NCI-H774 (cell line): ENCODE measurements at places on chromosomes 4 and X.

DNA sequence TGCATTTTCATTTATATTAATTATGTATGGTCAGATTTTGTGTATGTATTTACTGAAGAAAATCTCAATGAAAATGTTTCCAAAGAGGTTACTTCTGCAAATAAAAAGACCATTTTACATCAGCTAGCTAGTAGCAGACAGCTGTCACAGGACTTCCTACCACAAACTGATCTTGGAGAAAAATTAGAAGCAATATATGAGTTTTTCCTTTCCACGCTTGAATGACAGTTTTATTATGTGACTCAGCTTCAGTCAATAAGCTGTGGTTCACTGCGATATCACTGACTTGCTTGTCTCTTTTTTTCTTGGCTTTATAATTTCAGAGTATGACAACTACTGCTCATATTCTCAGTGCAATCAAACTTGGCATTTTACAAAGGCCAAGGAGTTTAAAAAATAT lies 787.4 kb upstream of the GALNTL6 start:
- DNase-seq = no peak

- DNase-seq = no peak
Observed at GRCh38 chr4:15714646-15715435, 12.0 kb downstream of the BST1 start.

DNA sequence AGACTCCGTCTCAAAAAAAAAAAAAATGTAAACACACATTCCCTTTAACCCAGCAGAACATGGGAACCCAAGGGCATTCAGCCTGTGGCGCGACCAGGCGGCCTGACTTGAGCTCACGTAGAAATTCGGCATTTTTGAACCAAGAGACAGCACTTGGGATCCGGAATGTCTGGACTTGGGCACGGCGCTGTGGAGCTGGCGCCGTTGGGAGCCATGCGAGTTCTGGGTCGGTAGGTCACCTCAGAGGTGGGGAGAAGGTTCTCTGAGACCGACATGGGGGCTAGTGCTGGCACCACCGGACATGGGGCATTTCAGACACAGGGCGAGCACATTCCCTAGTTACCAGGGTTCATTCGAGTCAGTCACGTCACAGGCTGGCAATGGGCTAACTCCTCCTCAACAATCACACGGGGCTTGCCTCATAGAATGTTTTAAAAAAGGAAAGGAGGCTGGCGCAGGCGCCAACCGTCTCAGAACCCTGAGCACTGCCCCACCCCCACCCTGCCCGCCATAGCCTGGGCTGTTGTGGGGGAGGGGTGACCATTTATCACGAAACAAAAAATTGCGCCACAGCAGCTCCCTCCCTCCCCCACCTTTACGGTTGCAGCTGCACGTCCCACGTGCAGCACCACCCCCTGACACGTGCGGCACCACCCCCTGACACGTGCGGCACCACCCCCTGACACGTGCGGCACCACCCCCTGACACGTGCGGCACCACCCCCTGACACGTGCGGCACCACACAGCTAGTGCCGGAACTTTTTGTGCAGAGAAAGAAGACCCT lies at the start of gene TEX28:
TSS of gene TEX28 (minus strand) at position 334 of the 784 bp plus-strand sequence. CDS start 3,007 bp downstream, outside the sequence.
- no peak for DNase-seq

DNA sequence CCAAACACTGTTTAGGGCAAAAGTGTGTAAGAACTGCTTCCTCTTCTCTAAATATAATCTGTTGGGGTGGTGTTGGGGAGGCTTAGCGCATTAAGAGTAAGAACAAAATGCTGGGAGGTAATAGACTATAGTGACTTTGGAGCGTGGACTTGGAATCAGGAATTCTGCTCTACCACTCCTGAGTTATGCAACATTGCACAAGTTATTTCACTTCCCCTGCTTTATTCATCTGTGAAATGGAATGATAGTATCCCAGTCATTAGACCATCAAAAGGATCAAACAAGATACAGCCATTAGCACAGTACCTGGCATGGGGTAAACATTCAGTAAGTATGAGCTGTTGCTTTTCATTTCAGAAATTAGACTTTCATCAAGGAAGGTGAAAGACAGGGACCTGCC lies 58.7 kb downstream of the IGFBP7 start:
- DNase-seq = no peak

DNA sequence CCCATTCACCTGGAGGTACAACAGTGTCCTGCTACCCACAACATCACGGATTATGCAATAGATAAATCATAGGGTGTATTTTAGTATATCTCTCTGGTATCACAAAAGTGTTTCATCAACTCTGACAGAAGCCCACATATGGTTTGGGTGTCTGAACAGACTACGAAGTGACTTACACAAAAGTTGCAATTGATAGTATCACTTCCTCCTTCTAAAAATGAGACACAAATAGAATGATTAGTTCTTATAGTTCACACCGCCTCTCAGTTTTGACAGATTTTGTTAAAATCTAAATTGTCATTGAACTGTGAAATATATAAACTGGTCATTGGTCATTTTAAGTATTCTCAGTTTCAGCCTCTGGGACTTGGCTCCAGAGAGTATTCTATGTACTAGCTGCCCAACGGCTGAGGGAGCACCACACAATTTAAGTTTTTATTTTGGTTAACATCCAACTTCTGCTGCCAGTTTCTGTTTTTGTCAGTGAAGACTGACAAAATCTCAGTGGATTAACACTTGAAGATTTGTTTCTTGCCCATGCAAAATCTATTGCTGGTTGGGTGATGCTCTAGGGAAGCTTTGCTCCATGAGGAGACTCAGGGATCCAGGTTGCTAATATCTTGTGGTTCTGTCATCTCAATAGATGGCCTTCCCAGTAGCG lies 113.8 kb upstream of the PUDP start:
- DNase-seq = no peak

- no peak for DNase-seq
Observed at GRCh38 chrX:41198410-41198809, 113.2 kb downstream of the USP9X start.

GRCh38 chrX:122046815-122047214 lies 999.4 kb downstream of the GLUD2 start:
- no peak for DNase-seq

DNA sequence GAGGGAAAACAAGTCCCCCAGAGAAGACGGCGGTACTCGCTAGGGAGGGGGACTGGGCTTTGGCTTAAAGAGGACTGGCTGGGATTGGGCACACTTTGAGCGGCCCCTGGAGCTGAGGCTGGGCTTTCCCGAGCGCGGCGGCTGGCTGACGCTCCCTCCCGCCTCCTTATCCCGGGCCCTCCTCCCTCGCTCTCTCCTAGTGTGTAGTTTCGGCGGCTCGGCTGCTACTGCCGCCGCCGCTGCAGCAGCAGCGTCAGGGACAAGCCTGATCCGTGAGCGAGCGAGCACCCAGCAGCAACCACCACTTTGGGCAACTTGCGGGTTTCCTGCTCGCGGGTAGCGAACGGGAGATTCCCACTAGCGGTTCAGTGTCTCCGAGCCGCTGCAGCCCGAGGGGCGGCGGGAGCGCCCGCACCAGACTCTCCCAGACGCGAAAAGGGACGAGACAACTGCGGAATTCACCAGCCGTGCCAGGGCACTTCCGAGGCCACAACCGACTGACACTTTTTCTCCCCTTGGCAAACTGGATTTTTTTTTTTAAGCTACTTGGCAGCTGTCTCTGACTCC lies 632 bp upstream of the PCDH7 start:
- DNase-seq = peak; percentile 36

DNA sequence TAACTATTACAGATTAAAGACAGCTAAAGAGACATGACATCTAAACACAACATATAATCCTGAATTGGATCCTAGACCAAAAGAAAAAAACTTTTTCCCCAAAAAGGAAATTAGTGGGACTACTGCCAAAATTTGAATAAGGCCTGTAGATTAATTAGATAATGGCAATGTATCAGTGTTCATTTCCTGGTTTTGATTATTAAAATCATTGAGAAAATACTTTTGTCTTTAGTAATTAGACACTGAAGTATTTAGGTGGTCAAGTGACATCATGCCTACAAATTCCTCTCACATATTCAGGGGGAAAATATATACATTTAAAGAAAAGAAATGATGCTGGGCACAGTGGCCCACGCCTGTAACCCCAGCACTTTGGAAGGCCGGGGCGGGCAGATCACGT lies 10.4 kb upstream of the USO1 start:
- DNase-seq = no peak

DNA sequence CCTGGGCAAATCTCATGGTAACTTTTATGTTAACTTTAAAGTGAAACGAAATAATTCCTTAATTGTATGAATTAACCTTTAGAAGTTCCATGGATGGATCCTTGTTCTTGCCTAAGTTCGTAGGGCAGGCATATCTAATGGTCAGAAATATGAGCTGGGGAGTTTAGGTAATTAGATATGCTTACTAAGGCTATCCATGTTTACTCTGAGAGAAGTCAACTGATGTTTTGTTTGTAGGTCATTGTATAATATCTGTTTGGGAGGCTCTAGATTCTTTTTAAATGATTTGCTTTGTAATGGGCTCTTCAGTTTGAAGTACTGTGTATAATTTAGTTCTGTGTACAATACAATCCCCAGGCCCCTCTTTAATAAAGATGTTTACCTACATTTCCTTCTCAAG lies 117.0 kb downstream of the DCK start:
- peak; percentile 31 for DNase-seq

GRCh38 chr4:25233737-25234389 lies at the start of gene PI4K2B:
PI4K2B (plus strand) TSS chr4:25234033; CDS start chr4:25234164, 131 bp downstream.
- peak; percentile 93 for DNase-seq

- DNase-seq = no peak
Observed at GRCh38 chr4:80412322-80412721, 76.8 kb downstream of the CFAP299 start.

DNA sequence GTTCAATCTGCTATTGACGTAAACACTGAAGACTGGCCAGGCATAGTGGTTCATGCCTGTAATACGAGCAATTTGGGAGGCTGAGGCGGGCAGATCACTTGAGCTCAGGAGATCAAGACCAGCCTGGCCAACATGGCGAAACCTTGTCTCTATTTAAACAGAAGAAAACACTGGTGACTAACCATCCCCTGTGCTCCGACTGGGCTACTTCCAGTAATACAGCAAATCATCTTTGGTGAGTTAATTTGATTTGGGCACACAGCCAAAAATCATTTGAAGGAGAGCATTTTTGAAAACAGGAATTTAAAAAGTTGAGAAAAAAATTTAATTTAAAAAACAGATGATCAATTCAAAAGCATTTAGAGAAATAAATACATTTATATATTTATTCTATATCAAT lies 52.0 kb downstream of the SEC24D start:
- DNase-seq = no peak

DNA sequence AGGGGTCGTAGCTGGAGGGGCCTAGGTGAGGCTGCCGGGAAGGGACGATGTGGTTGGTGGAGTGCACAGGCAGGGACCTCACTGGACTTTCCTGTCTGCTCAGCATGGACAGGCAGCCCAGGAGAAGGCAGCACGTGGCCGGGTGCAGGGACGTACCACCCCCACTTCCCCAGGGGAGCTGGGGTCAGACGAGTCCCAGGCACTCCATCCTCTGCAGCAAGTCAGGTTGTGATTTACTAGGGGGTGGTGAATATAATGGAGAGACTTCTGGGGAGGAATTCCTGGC lies 1.5 kb upstream of the CTBP1 start:
- no peak for DNase-seq

- no peak for DNase-seq
Observed at GRCh38 chrX:102995316-102995715, 58.2 kb downstream of the RAB40AL start.

DNA sequence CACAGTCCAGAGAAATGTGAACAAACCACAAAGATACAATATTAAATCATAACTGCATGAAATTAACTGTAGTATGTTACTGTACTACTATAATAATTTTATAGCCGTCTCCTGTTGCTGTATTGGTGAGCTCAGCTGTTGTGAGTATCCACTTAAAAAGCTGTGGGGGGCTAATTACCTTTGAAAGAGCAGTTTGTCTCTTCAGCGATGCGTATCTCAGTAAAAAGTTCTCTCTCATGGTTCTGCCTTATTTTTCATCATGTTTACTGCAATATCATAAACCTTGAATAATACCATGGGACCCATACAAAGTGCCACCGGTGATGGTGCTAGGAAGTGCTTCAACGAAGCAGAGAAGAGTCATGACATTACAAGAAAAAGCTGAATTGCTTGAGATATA lies 8.4 kb upstream of the MSMO1 start:
- DNase-seq = no peak

GRCh38 chr4:120977435-120977997 lies 55.0 kb upstream of the PRDM5 start:
- no peak for DNase-seq

GRCh38 chrX:132330156-132330729 lies 111.0 kb upstream of the RAP2C start:
- no peak for DNase-seq

- DNase-seq = peak; percentile 29
Observed at GRCh38 chr4:41661442-41662076, 87.0 kb downstream of the PHOX2B start.

DNA sequence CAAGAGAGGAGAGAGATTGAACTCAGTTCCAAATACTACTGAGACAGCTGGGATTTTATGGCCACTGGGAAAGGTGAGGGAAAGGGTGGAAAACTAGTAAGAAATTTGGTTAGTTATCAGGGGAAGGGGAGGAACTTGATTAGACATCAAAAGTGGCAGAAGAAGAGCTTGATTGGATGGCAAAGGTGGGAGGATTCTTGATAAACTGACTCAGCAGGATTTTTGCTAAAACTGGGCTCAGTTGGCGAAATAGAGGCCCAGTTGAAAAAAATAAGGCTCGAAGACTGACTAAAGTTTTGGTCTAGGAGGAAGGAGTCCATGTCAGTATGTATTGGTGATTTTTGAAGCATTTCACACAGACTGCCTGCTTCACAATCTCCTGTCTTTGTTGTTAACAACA lies 10.0 kb downstream of the BEX3 start:
- DNase-seq = no peak

DNA sequence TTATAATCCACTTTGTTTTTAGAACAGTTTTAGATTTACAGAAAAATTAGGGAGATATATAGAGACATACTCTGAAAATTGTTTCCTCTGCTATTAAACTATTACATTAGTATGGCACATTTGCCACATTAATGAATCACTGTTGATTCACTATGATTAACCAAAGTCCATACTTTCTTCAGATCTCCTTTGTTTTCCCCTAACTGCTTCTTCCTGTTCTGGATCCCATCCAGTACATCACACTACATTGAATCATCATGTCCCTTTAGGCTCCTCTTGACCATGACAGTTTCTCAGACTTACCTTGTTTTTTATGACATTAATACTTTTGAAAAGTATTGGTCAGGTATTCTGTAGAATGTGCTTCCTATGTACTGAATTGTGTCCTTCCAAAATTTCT lies 109.2 kb upstream of the EDNRA start:
- no peak for DNase-seq
